ENCODE measurements at places on chromosomes 16 and 17.

DNA sequence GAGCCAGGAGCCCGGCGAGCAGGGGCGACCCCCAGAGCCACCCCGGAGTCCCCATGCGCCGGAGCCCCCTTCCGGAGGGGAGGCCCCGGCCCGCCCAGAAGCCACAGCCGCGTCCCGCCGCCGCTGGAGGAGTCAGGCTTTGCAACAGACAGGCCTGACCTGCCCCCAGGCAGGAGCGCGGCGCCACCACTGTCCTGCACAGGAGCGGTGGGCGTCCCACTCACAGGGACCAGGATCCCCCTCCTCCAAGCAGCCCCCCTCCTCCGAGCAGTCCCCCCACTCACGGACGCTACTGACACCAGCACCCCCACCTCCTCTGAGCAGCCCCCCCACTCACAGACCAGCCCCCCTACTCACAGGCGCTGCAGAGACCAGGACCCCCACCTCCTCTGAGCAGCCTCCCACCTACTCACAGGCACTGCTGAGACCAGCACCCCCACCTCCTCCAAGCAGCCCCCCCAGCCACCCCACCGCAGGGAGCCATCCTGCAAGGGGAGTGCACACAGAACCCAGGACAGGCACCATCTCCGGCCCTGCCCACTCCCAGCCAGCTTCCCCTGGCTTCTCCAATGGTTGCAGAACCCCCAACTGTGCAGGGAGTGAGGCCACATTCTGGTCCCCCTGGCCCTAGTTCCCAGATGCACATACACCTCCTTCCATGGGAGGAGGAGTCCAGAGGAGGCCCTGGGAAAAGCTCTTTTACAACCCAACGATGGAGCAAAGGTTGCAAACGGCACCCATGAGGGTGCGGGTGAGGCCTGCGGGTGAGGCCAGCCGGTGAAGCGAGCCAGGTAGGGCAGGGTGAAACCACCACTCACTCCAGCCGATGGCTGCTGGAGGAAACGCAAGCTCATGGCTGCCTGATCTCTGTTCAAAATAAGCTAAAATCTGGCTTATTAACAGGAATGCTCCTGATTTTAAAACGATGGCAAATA is 69.9 kb downstream of the ABR start:
- peak; percentile 60 for DNase-seq

DNA sequence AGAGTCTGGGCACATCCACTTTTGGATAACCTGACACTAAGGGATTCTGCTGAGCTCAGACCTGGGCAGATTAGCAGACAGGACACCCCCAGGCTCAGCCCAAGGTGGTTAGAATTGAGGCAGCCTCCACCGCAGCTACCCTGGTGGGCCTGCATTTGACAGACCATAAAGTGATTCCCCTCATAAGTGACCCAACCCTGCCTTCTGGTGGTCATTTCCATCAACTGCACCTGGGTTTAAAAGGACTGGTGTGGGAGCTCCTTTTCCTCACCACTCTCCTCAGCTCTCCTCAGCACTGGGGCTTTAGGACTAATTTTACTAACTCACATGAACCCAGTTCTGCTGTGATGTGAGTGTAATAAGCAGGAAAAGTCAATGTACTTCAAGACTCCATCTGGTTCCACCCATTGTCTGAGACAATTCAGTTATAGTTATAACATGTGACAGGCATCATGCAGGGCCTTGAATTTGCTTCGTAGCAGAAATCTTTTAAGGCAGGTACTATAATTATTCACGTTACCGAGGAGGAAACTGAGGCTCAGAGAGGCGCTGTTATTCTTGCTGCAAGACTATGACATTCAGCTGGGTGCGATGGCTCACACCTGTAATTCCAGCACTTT is 42.5 kb downstream of the MYH3 start:
- peak; percentile 77 for DNase-seq

- no peak for DNase-seq
These were observed 31.6 kb downstream of the ARHGAP17 start for GRCh38 chr16:24983561-24983960.

DNA sequence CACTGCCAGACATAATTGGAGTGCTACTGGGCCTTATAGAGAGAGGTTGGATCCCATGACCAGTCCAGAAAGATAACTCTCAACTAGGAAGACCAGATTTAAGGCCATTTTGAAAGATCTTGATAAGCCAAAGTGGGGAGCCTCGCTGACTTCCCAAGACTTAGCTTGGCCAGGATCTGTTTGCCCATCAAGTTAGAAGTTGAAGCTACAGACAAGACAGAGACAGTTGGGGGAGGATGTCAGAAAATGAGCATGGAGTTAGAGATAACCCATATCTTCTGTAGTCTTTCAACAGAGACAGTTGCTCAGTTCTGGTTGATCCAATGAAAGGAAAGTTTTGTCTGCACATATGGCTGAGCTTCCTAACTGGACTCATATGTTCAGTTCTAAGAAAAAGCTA is 267.4 kb downstream of the HS3ST3A1 start:
- DNase-seq = no peak

GRCh38 chr16:70508752-70509151 is 14.6 kb downstream of the COG4 start:
- DNase-seq = no peak

GRCh38 chr17:61849674-61850073 is 13.7 kb downstream of the BRIP1 start:
- DNase-seq = no peak

DNA sequence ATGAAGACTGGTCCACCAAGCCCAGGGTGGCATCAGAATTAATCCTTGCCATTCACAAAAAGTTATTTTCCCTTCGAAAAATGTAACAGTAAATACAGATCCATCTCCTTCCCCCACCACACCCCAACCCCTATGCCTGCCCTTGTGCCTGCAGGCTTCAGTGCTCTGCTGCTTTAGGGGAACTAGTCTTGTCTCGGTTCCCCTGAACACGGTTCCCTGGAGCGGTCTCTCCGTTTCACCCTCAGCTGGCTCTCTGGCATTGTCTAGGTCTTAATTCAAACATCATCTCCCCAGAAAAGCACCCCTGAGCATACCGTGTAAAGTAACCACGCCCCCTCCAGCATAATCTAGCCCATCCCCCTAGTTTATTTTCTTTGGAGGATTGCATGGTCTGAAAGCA is 25.8 kb downstream of the EMP2 start:
- no peak for DNase-seq

DNA sequence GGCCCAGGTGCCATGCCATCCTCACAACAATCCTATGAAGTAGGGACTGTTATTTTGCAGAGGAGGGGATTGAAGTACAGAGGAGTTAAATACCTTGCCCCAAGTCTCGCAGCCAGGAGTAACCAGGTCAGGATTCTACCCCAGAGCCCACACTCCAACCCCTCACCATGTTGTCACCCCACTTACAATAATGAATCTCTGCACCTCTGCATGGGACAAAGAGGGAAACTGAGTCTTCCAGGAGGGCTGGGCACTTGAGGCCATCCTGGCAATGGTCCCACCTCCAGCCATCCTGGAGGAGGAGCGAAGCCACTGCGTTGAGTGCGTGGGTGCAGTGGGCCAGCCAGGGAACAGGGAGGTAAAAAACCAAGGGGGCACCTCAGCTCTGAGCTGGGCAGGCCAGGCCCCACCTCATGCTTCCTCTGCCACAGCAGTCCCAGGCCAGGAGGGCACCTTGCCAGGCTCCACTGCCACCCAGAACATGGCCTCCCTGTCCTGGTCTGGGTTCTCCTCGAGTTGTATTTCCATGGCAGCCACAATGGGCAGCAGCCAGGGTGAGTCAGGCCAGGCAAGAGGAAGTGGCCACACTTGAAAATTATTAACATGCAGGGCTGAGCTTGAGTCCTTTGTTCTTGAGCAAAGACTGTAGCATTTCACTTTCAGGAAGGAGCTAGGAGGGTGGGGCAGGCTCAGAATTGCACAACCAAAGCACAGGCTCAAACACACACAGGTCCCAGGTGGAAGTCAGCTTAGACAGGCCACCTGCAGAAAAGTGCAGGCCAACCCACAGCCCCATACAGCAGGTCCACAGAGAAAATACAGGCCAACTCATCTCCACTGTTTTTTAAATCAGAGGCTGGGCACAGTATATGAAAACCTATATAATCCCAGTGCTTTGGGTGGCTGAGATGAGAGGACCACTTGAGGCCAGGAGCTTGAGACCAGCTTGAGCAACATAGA is 52.1 kb downstream of the CUEDC1 start:
- no peak for DNase-seq

GRCh38 chr17:79792984-79793923 is 3.6 kb downstream of the CBX8 start:
- no peak for DNase-seq

GRCh38 chr17:31882571-31882970 is 18.9 kb downstream of the UTP6 start:
- DNase-seq = no peak

DNA sequence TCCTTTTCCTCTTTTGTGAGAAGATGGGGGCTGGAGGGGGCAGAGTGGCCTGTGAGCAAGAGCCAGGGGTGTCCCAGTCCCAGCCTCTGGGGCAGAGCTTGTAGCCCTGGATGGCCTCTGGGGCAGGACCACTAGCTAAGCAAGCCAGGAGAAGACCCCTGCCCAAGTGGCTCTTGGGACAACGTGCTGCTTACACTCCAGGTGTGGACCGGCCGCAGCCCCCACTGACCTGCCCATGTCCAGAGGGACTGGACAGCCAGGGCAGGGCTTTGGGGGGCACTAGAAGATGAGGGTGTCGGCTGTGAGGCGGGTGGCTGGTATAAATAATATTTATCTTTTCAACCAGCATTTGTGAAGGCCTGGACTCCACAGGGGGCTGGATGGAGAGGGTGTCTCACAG is 9.2 kb upstream of the SPPL2C start:
- no peak for DNase-seq

- no peak for DNase-seq
These were observed 16.6 kb downstream of the TMEM204 start for GRCh38 chr16:1550069-1550468.

GRCh38 chr17:32458371-32458770 is 14.1 kb downstream of the PSMD11 start:
- no peak for DNase-seq

GRCh38 chr16:76241755-76242154 is 35.4 kb upstream of the CNTNAP4 start:
- DNase-seq = no peak

DNA sequence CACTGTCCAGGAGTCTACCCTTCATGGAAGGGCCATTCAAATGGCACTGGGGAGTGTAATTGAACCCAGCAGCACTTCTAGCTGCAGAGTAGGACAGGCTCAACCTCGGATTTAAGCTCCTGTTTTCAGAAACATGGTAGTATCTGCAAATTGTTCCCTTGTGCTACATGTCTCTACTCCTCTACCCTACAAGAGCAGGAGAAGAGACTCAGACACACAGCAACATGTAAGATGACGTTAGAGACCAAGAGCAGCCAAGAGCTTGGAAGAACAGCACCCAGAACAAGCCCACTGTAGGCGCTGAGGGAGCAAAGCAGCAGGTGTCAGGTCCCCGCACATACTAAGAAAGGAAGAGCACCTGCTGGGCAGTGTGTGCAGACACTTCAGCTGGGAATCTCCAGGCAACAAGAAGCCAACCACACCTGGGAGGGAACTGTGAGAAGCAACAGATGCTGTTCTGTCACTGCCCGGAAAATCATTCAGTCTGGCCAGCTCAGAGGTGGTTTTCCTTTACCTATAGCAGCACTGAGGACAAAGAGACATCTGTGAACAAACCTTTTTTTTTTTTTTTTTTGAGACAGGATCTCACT is 35.6 kb upstream of the MNT start:
- DNase-seq = no peak

DNA sequence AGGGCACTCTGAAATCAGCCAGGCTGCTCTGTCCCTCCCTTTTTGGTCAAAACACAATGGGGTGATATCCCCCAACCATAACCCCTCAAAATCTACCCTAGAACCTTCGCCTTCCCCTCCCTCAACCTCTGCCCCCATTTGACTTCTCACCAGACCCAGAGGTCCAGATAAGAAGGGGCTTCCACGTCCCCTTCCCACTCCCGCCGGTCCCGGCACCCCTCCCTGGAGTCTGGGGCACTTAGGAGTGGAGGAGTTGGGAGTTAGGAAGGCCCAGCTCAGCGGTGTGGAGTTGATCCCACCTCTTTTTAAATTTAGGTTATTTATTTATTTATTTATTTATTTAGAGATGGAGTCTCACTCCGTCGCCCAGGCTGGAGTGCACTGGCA is 619 bp upstream of the TMEM92 start:
- no peak for DNase-seq

DNA sequence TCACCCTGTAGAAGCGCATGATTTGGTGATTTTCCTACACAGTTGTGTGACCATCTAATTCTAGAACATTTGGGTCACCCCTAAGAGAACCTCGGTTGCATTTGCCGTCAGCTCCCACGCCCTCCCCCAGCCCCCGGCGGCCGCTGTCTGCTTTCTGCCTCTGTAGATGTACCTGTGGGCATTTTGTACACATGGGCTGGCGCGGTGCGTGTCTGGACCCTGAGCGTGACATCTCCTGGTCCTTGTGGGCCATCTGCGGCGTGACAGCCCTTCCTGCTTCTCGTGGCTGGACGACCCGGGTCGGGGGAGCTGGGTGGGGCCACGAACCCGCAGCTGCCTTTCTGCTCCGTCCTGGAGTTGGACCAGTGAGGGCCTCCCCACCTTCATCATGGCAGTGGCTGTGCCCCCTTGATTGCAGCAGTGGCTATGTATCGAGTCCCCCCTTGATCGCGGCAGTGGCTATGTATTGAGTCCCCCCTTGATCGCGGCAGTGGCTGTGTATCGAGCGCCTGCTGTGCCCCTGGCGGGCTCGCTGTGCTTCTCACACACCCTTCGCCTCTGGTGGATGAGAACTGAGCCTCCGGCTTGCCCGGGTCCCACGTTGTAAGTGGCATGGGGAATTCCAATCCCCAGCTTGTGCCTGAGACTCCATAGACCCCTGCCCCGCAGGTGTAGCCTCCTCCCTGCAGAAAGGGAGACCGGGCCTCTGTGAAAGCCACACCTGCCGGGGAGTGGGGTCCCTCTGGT is 24.1 kb downstream of the GSE1 start:
- no peak for DNase-seq

DNA sequence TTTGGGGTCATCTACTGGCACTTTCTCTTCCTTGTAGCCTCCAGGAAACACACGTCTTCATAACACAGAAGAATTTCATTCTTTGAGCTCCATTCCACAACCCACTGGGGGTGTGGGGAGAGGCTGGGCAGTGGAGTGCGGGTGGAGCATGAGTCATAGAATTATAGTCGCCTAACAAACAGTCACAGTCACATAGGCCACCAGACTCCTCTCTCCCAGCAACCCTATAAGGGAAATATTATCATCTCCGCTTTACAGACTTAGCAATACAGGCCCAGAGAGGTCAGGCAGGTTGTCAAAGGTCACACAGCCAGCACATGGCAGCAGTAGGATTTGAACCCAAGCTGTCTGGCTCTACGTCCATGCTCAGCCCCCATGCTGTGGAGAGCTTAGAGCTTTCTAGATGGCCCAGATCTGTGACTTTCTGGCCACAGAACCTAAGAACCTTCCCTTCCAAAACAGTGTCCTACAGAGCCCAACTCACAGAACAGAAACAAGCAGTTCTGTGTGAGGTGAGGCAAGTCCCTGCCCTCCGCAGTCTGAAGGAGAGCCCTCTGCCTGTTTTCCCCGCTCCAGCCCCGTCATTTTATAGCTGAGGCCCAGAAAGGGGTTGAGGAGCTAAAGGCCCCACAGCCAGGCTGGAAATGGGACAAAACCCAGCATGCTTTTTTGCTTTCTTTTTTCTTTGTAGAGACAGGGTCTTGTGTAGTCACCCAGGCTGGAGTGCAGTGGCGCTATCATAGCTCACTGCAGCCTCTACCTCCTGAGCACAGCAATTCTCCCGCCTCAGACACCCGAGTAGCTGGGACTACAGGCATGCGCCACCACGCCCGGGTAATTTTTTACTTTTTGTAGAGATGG is 10.7 kb upstream of the LITAF start:
- DNase-seq = no peak

Measured in endothelial cell (in vitro differentiated cells).